ENCODE measurements at places on chromosomes 6 and 20. TPM values are rescaled to one million over a fixed set of nuclear protein-coding genes. Genes with fewer than 3 reads are reported as not detected.

DNA sequence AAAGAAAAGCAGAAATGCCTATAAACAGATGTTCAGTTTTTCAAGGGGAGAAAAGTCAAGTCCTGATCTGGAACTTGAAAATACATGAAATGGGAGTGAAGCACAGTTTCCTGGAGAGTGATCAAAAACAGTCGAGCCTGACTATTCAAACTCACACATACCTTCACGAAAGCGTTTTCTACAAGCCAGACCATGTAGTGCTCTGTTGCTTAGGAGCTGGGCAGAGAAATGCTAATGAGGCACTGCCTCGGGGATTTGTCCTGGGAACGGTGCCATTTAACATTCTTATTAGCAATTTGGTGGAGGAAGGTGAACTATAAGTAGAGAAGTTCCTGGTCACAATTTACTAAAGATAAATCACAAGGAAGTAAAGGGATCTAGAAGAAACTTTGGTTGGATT lies 5.9 kb downstream of the NHSL1 start:
- H3K27ac ChIP-seq = no peak overlapping the region
- no peak overlapping the region for H3K4me3 ChIP-seq
- no peaks in the 10 kb centered on the region for H3K4me1 ChIP-seq
- no peaks in the 10 kb centered on the region for H3K36me3 ChIP-seq
- no peaks in the 10 kb centered on the region for H3K27me3 ChIP-seq

GRCh38 chr6:1175877-1176276 lies 136.0 kb upstream of the FOXQ1 start:
- DNase-seq = no peak
- H3K4me1 ChIP-seq = no peaks in the 10 kb centered on the region
- H3K27me3 ChIP-seq = no peaks in the 10 kb centered on the region
- no peak overlapping the region for H3K27ac ChIP-seq

Gene EYS
- under 0.01 TPM for total RNA-seq

Gene TRERF1
- 4.7 TPM for total RNA-seq

Gene OTOR
- total RNA-seq = not detected

Gene LY6G6D
- total RNA-seq = not detected

Gene MEP1A
- total RNA-seq = not detected

Gene PLCB1
- 13.4 TPM for total RNA-seq

- H3K4me1 ChIP-seq = peaks cover 15% of the 10 kb centered on the region
- H3K27me3 ChIP-seq = no peaks in the 10 kb centered on the region
- no peaks in the 10 kb centered on the region for H3K36me3 ChIP-seq
- no peak for DNase-seq
These were observed 117.8 kb upstream of the NEDD9 start for GRCh38 chr6:11350294-11350693.
